Activated CD8-positive, alpha-beta memory T cell treated with anti-CD3 and anti-CD28 coated beads for 1 hour (primary cell): ENCODE measurements at places on chromosomes 5 and 9.

GRCh38 chr5:67732921-67733320, 482.6 kb upstream of the PIK3R1 start:
- DNase-seq = no peak

GRCh38 chr5:22088517-22088916, 764.6 kb downstream of the CDH12 start:
- no peak for DNase-seq

DNA sequence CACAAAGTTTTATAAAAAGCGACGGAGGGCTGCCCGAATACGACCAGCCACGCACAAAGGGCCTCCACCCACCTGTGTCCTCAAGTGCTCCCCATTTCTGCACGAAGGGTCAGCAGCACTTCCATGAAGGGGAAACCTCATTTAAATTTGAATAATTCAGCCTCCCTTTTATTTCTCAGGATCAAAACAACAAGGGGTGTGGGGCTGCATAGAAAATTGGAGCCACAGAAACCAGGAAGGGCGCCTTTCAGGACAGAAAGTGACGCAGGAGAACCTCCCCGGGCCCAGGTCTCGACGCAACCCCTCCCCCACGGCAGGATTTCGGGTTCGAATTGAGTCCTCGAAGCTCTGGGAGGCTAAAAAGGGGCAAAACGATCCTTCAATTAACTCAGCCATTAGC, 2.1 kb downstream of the NRARP start:
- no peak for DNase-seq

DNA sequence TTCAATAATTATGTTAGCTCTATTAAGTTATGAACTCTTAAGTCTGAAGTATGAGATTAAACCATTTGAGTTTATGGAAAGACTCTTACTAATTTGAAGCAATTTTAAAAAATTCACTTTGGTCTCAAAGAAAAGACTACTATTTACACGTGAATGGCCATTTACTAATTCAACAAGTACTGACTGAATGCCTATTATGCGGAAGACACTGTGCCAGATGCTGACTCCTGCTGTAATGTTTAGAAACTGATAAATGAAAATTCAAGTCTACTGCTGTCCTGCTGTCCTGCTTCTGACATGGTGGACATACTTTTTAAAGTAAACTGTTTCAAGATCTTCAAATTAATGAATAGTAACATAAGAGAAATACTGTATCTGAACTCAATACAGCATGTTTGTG, 116.2 kb downstream of the MPDZ start:
- DNase-seq = no peak
